ENCODE measurements at places on chromosomes 11 and 22.

DNA sequence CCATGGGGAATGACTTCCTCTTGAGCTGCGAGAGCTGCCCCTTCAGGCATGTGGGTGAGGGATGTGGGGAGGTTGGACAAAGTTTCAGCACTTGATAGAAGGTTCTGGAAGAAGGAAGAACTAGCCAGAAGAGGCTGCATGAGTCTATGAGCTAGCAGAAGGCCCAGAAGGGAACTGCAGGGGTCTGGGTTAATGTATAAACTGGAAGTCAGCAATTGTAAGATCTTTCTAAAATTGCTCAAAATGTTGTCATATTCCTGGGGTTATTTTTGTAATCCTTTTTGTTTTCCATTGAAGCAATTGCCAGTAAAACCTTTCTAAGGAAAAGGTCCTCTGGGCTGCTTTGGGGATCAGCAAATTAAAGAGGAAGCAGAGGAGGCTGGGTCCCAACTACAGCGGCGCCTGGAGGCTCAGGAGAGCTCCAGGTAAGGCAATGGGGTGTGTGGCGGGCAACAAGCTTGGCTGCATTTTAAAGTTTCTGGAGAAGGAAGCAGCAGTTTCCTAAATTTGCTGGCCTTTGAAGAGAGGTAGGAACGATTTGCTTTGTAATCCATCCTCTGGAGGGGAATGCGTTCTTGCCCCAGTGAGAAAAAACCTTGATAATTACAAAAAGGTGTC is 29.2 kb downstream of the ADAMTS15 start:
- no peak overlapping the region for H3K4me3 ChIP-seq
- H3K27me3 ChIP-seq: peaks cover 3% of the 10 kb centered on the region
- no peak for DNase-seq
- H3K4me1 ChIP-seq: no peaks in the 10 kb centered on the region
- H3K27ac ChIP-seq: no peak overlapping the region

DNA sequence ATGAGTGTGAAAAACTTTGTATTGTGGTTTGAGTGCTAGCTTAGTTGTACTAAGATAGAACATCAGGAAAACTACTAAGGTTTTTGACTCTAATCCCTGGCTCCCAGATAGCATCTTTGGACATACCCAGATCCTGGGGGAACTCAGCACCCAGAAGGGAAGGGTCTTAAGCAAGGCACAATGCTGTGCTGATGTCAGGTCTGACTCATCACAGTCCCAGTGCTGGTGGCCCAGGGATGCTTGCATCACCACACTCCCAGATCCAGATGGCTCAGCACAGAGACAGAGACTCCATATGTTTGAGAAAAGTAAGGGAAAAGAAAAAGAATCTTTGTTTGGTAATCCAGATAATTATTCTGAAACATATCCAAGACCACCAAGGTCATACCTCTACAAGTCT is 18.3 kb upstream of the OR56A3 start:
- no peak overlapping the region for H3K27ac ChIP-seq
- no peak overlapping the region for H3K4me3 ChIP-seq
- DNase-seq: no peak
- no peaks in the 10 kb centered on the region for H3K36me3 ChIP-seq
- no peaks in the 10 kb centered on the region for H3K27me3 ChIP-seq

DNA sequence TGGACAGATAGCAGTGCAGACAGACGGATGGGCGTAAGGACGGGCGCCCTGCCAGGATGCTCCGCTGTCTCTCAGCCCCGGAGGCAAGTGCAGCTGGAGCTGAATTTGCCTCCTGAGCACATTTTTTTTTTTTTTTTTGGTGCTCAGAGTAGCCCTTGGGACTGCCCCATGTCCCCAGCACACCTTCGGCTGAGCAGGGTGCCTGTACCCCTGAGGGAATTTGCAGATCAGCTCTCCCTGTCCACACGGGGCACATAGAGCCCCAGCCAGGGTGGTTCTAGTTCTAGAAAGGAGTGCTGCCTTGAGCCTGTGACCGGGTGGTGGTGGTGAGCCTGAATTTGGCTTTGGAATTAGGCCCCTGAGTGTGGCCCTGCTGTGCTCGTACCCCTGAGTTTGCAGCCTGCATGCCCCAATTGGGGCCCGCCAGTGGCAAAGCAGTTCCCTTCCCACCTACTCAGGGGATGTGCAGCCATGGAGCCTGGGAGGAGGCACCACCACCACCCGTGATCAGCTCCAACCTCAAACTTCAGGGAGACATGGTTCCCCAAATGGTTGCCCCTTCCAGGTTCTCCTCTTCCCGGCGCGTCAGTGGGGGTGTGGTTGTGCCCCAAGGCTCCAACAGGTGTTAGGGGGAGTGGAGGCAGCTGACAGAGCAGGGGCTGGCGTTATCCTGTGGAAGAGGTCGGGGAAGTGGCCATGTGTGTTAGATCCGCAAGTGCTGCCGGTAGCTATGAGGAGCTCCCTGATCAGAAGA is 1232.7 kb downstream of the BRD1 start:
- H3K4me1 ChIP-seq: no peaks in the 10 kb centered on the region
- H3K27me3 ChIP-seq: no peaks in the 10 kb centered on the region
- H3K27ac ChIP-seq: no peak overlapping the region
- DNase-seq: no peak
- H3K4me3 ChIP-seq: no peak overlapping the region
- H3K36me3 ChIP-seq: no peaks in the 10 kb centered on the region

GRCh38 chr11:34667810-34668582 is 47.1 kb downstream of the EHF start:
- H3K4me1 ChIP-seq: no peaks in the 10 kb centered on the region
- H3K4me3 ChIP-seq: no peak overlapping the region
- no peaks in the 10 kb centered on the region for H3K36me3 ChIP-seq
- no peak overlapping the region for H3K27ac ChIP-seq
- no peak for DNase-seq

- no peak overlapping the region for H3K4me3 ChIP-seq
- peaks cover 13% of the 10 kb centered on the region for H3K27me3 ChIP-seq
- no peaks in the 10 kb centered on the region for H3K4me1 ChIP-seq
- H3K36me3 ChIP-seq: peaks cover 2% of the 10 kb centered on the region
- DNase-seq: no peak
Measured at GRCh38 chr11:68643585-68643984, 40.8 kb upstream of the GAL start.

DNA sequence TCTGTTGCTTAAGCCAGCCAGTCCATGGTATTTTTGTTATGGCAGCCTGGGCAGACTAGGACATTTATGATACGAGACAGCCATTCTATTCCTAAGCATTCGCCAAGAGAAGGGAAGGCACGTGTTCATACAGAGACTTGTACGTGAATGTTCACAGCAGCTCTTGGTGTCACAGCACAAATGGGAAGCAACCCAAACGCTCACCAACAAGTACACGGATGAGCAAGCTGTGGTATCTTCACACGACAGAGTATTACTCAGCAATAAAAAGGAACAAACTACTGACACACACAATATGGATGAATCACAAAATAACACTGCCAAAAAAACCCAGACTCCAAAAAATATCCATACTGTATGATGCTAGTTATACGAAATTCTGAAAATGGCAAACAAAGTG is 85.1 kb downstream of the PHF21B start:
- H3K4me3 ChIP-seq: no peak overlapping the region
- DNase-seq: no peak
- H3K36me3 ChIP-seq: no peaks in the 10 kb centered on the region
- no peaks in the 10 kb centered on the region for H3K4me1 ChIP-seq
- H3K27ac ChIP-seq: no peak overlapping the region
